ENCODE measurements at places on chromosomes 2 and 18. TPM values are rescaled to one million over a fixed set of nuclear protein-coding genes. Genes with fewer than 3 reads are reported as not detected.

The HOXD4 gene
- 4.8 TPM for total RNA-seq

The DLX1 gene
- total RNA-seq, result 0.68 TPM

The C1QL2 gene
- not detected for total RNA-seq

The ZEB2 gene
- 190 TPM for total RNA-seq

The CARF gene
- total RNA-seq, result 10.5 TPM

The QPCT gene
- total RNA-seq, result 6.8 TPM

The TUBB8B gene
- not detected for total RNA-seq

The CLEC4F gene
- 0.54 TPM for total RNA-seq

DNA sequence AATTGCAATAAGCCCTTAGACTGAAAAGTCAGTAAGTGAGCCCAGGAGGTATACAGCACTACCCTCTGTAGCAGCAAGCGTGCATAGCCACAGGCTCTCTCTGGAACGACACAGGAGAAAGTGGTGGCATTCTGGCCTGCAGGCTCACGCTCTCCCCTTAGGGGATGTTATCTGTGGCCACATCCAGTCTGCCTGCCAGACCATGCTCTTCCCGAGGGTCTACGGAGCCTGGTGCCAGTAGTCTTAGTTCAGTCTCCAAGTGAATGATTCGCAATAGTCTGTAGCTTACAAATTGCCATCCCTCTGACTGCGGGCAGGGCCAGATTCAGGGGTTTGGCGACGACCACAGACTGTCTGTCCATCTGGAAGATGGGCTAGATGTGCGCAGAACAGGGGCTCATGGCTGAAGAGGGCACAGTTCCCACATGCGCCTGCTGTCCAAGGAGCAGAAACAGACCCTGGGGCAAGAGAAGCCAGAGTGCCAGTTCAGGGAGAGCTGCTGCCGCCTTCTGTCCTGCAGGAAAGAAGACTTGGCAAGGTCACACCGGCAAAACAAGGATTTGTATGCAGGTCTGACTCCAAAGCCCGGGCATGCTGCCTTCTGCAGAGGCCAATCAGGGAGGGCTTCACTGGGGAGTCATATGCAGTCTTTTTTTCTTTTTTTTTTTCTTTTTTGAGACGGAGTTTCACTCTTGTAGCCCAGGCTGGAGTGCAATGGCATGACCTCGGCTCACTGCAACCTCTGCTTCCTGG, 3.5 kb upstream of the KLF11 start:
- no peak for DNase-seq

- no peak for DNase-seq
Measured at GRCh38 chr2:136764452-136765255, 691 bp upstream of the THSD7B start.

- no peak for DNase-seq
Measured at GRCh38 chr2:142058149-142058548, 72.7 kb downstream of the LRP1B start.

GRCh38 chr2:162749456-162749855, 89.1 kb downstream of the KCNH7 start:
- no peak for DNase-seq

- no peak for DNase-seq
Measured at GRCh38 chr2:21730141-21730540, 606.4 kb downstream of the TDRD15 start.

- no peak for DNase-seq
Measured at GRCh38 chr2:120422465-120423160, 76.7 kb downstream of the INHBB start.

- DNase-seq, result no peak
Measured at GRCh38 chr2:234406085-234406484, 90.8 kb downstream of the ARL4C start.

GRCh38 chr2:41722668-41723369, 325.0 kb upstream of the PKDCC start:
- peak; percentile 11 for DNase-seq

DNA sequence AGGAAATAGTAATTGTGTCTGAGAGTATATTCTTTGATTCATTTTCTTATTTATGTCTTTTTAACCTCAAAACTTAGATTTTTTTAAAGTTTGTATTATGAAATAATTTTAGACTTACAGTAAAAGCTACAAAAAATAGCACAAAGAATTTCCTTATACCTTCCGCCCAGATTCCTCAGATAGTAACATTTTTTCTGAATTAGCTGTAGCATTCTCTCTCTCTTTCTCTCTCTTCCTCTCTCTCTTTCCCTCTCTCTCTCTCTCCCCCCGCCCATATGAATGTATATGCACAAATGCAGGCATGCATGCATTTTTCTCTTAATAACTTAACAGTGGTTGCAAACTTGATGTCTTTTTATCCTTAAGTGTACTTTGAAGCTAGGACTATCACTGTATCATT, 361.1 kb upstream of the NRP2 start:
- no peak for DNase-seq

DNA sequence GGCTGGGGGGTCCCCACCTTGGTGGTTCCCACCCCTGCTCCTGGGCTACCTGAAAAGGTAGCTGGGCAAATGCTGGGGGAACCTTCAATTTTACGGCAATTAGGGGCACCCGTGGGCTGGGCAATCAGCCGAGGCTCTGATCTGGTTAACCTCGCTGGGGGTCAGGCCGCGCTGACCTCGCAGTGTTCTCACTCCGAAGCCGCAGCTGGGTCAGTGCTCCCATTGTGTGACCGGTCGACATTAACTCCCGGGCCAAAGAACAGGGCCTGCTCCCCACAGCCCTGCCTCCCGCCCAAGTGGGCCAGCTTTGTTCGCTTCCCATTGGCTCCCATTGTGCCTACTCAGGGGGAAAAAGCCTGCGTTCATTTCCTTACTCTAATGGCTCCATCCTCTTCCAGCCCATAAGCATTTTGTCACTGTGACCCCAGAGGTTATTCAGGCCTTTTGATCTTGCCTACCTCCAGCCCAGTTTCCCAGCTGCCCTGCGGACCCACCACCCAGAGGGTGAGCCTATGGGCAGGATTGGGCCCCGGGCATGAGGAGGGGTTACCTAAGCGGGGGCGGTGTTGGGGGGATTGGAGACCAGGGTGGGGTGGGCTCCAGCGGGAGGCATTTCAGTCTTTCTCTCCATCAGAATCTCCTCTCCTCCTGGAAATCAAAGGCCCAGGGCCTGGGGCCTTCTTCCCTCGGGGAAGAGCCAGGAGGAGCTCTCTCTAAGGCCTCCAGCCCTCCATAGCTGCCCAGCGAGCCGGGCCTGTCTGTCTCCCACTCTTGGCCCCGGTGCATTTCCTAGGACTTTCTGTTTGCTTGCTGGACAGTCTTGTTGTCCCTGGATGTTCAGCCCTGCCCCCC, 90.1 kb downstream of the MYCN start:
- no peak for DNase-seq

DNA sequence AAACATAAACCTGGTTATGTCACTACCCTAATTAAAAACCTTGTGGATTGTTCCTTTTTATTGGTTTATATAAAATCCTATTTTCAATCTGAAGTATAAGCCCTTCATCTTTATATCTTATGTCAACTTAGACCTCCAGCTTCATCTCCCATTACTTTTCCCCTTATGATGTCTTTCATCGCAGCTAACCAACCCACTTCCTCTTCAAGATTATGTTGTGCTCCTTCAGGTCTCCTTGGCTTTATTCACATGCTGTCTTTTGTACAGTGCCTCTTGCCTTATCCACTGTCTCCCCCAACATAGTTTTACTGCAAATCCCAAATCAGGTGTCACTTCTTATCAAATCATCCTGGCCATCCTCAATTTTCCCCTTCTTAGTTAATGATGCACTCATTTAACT, 25.9 kb downstream of the MBD5 start:
- no peak for DNase-seq

GRCh38 chr2:28955467-28955866, 25.6 kb upstream of the TOGARAM2 start:
- DNase-seq, result no peak

GRCh38 chr2:158567208-158567607, 110.5 kb downstream of the PKP4 start:
- DNase-seq, result no peak

GRCh38 chr2:48733067-48733503, 22.4 kb downstream of the LHCGR start:
- DNase-seq, result no peak

DNA sequence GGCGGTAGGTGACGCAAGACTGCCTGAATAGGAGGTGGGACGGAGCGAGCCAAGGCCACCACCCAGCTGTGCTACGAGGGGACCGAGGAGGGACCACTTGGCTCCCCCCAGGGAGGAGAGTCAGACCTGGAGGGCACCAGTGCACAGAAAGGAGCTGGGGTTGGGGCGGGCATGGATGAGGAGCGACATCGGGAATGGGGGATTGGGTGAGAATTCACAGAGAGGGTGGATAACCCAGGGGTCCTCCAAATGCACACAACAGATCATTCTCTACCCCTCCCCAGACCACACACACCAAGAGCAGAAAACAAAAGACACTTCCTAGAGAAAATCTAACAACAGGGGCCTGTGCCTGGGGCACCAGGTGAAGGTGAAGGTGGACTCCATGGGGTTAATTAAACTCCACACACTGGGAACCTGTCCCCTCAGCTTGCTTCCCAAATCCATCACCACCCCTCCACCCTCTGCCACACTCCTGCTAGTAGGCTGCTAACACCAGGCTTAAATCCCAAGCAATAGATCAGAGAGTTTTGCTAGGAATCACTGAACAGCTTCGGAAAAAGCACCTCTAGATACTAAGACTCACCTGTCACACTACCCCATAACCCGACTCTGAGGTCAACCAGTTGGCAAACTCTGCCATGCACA, 274.6 kb downstream of the EIPR1 start:
- no peak for DNase-seq

Data from thoracic aorta (tissue), 2 donors.